Lung microvascular endothelial cell (primary cell): ENCODE measurements at places on chromosomes 5 and 9. TPM values are rescaled to one million over a fixed set of nuclear protein-coding genes. Genes with fewer than 3 reads are reported as not detected.

The LURAP1L gene
- 1.7 and 2.0 TPM in 2 replicates for total RNA-seq

The SLC6A7 gene
- total RNA-seq = not detected in 2 replicates

The HSPA5 gene
- total RNA-seq = 77.4 and 132 TPM in 2 replicates

The EGFLAM gene
- 0.20 and 0.22 TPM in 2 replicates for total RNA-seq
